Stimulated activated CD8-positive, alpha-beta memory T cell treated with anti-CD3 and anti-CD28 coated beads, Interleukin-2, amount 100 ng/mL, for 48 hours (primary cell): ENCODE measurements at places on chromosomes 3 and 15.

GRCh38 chr3:50562861-50563260 is 4.7 kb downstream of the C3orf18 start:
- DNase-seq, result no peak

- no peak for DNase-seq
Observed at GRCh38 chr15:64044300-64045100, 1.8 kb downstream of the DAPK2 start.

GRCh38 chr3:173275740-173276139 is 121.8 kb upstream of the NLGN1 start:
- no peak for DNase-seq

GRCh38 chr15:58962662-58963565 is 24.5 kb upstream of the RNF111 start:
- DNase-seq, result no peak

DNA sequence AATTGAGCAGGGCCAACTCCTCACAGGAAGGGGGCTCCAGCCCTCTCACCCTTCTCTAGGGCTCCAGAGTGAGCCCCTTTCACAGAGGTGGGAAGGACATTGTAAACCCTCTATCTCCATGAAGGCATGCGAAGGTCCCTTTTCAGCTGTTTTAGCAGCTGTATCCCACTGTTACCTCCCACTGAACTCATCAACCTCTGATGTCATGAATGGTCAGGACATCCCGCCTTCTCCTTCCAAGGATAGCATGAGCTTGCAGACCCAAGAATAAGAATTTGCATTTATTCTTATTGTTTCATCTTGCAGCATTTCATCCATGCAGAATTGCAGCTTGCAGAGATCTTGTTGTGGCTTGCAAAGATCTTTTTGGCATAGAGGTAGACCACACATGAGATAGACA is 24.3 kb upstream of the FGD5 start:
- no peak for DNase-seq

DNA sequence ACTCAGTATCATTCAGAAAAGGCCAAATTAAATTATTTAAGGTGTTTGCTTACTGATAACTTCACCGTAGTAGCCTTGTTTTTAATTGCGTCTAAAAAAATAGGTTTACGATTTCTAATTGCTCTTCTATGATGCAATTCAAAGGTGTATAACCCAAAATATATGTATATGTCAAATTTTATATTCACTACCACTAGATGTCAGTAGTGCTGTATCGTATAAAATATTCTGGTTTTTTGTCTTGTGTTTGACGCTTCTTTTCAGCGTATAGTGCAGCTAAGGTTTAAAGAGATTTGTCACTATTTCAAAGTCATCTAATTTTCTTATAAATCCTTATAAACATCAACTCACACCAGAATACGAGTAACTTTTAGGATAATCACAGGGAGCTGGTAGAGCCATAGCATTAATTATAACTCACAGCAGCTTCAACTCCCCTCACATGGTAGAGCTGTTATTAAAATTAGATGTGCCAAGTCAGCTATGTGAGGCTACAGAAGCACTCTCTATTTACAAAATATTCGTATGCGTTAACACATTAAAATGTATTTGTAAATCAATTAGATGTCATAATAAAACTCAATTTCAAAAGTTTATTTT is 3.5 kb downstream of the PFN2 start:
- DNase-seq, result no peak

DNA sequence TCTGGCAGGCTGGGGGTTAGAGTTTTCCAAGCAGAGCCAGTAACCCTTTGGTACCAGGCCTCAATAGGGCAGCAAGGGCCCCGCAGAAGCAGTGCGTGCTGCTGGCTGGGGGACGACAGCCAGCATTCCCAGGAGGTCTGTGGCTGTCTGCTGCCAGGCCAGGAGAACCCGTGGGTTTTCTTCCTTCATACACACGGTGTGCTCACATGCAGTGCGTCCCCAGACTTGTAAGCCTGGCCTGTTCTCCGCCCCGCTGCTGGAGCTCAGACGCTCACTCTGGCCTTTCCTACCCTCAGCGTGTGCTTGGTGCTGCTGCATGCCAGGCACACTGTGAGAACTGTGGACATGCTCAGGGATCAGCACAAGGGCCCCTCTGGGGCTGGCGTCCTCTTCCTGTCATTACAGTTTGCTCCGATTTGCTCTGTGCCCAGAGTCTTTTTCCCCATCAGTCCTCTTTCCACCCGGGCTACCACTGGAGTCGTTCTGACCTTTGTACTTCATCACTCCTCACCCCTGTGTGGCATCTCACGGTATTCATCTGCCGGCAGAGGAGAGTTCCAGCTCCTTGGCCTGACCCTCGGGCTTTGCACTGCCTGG is 149.5 kb downstream of the DNAJB8 start:
- no peak for DNase-seq

- peak; percentile 48 for DNase-seq
Observed at GRCh38 chr15:29139540-29140459, 129.8 kb downstream of the NSMCE3 start.

- peak; percentile 23 for DNase-seq
Observed at GRCh38 chr3:15206662-15207576, 873 bp downstream of the CAPN7 start.

- DNase-seq, result no peak
Observed at GRCh38 chr3:196988241-196989029, 19.8 kb upstream of the PIGZ start.

GRCh38 chr3:152737021-152737908 is 97.7 kb upstream of the P2RY1 start:
- no peak for DNase-seq

DNA sequence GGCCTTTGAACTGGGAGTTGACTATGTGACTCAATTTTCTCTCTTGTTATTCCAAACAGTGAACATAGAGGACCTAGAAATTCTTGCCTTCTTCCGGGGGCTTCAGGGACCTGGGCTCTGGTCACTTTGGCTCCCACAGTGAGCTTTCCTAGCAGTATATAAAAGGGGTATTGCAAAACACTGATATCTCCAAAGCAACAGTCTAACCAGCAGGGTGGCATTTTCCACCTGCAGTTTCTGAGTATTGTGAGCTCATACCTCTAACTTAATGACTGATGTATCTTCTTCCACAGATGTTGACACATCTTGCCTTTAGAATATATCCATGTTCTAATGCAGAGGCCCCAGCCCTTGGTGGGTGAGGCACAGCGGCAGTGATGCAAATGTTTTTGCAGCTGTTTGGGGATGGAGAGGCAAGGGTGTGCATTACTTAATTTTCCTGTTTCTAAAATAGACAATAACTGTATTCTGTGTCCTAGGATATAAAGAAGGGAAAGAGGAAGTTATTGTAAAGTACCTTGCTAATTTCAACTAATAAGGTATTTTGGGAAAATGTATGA is 45.7 kb upstream of the ADGRG7 start:
- DNase-seq, result no peak

DNA sequence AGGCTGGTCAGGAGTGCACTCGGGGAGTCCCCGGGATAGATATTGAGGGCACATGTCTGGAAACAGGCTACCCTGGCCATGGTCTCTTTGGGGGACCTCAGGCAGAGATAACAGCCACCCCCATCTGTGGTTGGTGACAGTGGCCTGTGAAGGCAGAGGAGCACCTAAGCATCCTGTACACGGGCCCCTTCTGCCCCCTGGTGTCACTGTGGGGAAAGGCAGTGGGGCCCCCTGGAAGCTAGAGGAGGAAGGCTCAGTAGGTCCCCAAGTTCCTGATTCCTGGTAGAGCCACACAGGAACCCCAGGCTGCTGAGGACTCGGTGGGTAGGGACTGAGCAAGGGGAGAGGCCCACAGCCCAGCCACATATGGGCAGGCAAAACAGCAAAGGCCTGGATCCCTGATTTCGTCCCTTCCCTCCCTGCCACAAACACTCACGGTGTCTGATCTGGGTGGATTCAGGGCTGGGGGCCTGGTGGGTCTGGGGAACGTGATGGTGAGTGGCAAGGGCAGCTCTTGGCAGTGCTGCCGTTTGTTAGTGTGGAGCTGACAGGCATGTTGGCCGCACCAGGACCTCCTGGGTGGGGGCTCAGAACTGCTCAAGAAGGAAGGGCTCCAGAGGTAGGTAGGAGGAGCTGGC is 14.1 kb upstream of the CXCR6 start:
- peak; percentile 63 for DNase-seq

DNA sequence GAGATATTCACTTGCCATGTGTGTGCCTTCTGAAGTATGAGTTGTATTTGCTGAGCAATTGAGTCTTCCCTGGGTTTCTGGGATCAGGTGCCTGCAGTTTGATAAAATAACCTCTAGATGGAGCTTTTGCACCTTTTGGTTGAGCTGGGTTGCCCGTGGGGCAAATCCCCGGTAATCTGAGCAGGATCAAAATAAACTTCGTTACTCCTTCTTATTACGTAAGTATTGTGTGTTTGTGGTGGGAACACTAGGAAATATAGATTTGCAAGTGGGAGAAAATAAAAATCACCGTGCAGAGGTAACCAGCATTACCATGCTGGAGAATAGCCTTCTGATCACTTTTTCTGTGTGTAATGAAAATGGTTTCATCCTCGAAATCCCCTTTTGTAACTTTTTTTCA is 277.4 kb upstream of the NR2E3 start:
- no peak for DNase-seq

DNA sequence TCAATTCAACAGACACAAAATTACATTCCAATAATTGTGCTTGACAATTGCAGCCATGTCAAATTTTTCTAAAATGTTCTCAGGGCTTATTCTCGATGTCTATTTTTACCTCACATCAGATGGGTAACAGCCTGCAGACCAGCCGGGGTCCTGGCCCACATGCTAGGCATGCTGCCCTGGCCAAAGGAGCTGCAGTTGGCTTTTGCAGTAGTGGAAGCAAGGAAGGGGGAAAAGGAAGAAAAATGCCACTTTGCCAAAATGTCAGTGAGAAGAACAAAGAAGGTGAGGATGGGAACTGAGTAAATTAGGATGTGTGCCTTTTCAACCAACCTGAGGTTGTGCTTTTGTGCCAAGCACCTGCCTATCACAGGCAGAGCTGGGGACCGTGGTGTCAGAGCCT is 161.0 kb downstream of the FOXB1 start:
- no peak for DNase-seq

GRCh38 chr15:29838352-29839010 is 16.2 kb upstream of the TJP1 start:
- DNase-seq, result no peak

DNA sequence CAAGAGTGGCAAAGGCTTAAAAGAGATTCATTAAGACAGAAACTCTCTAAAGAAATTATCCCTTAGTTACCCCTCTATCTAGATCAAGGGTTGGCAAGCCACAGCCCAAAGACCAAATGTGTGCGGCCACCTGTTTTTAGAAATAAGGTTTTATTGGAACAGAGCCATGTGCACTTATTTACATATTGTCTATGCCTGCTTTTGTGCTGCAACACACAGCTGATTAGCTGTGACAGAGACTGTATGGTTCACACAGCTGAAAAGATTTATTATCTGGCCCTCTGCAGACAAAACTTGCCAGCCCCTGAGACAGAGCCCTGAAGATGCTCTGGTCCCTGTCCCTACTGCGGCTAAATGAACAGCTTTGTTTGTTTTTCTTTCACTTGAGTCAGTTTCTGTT is 88.1 kb downstream of the ADAMTS9 start:
- DNase-seq, result no peak

GRCh38 chr3:42503957-42504333 is 1.5 kb downstream of the VIPR1 start:
- no peak for DNase-seq

DNA sequence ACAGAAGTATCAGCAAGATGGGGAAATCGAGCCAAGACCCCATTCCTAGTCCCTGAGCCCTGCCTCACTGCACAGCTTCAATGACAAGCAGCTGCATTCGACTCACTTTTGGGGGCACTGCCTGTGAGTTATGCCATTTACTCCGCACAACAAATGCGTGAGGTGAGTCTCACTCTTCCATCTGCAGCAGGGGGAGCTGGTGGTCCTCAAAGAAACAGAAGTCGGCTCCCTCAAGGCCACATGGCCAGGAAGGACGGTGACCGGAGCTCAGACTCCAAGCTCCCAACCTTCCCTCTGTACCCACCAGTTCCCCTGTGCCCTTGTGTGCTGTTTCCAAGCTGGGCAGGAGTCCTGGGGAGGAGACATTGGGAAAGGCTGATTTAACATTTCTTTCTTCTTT is 127.7 kb upstream of the IQSEC1 start:
- DNase-seq, result no peak

DNA sequence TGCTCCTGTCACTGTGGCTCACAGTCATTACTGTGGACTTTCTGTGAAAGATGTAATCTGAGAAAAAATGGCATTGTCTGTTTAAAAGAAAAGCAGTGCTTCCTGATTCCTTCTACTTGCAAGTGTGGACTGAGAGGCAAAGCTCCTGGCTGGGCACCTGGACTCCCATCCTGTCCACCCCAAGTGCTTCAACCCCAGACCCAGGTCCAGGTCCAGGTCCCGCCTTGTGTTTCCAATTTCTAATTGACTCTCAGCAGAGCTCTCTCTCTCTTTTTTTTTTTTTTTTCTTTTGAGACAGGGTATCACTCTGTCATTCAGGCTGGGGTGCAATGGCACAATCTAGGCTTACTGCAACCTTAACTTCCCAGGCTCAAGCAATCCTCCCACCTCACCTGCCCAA is 94.9 kb downstream of the ATP10A start:
- DNase-seq, result no peak

DNA sequence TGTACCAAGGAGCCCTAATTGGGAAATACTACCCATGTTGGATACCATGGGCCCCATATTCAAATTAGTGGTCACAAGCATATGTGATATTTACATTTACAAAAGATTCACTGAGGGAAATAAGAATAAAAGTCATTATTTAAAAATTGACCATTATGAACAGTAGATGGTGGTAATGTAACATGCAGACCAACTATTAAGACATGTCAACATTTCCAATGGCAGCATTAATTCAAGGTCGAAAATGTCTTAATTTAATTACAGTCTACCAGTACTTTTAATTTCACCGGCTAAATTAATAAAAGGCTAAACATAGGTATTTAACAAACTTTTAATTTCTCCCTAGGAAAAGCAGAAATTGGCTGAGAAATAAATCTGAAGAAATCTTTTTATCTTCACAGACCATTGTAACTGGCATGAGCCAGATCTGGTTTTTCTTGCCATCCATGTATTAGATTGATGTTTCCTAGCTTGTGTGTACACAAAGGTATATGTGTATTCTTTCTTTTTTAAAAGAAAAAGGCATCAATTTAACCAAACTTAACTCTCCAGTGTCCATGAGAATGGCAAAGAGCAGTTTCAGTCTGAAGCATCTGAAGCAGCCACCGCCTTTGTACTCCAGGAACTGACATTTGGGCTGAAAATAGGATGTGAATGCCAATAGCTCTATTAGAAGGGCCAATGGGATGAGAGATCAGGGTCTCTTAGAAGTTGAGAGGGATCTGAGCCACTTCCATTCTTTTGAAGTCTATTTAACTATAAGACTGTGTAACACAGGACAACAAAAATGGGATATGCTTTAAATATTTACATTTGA is 26.6 kb downstream of the NEK11 start:
- no peak for DNase-seq

DNA sequence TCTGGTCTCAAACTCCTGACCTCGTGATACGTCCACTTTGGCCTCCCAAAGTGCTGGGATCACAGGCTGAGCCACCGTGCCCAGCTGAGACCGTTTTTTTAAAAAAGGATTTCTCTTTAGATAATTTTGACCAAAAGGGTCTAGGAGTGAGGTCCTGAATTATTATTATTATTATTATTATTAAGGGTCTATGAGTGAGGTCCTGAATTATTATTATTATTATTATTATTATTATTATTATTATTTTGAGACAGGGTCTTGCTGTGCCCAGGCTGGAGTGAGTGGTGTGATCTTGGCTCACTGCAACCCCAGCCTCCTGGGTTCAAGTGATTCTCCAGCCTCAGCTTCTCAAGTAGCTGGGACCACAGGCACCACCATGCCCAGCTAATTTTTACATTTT is 20.6 kb upstream of the ARID3B start:
- DNase-seq, result no peak

- no peak for DNase-seq
Observed at GRCh38 chr15:61344293-61344692, 115.2 kb upstream of the RORA start.

- no peak for DNase-seq
Observed at GRCh38 chr3:185473290-185473815, 25.5 kb downstream of the TMEM41A start.
